ENCODE measurements at places on chromosomes 2 and 18.

GRCh38 chr2:212294816-212295215 lies 243.8 kb downstream of the ERBB4 start:
- no peak for DNase-seq

GRCh38 chr2:130912471-130912870 lies 75.8 kb downstream of the ARHGEF4 start:
- no peak for DNase-seq

- no peak for DNase-seq
These were observed 1478.6 kb upstream of the ACVR2A start for GRCh38 chr2:146366276-146366675.

GRCh38 chr2:111042772-111043771 lies 77.6 kb upstream of the BCL2L11 start:
- no peak for DNase-seq

GRCh38 chr2:46803911-46804670 lies 111.5 kb downstream of the MCFD2 start:
- DNase-seq, result no peak
